ENCODE measurements at places on chromosomes 3 and 15. TPM values are rescaled to one million over a fixed set of nuclear protein-coding genes. Genes with fewer than 3 reads are reported as not detected.

Gene PRR20G
- total RNA-seq, result not detected

DNA sequence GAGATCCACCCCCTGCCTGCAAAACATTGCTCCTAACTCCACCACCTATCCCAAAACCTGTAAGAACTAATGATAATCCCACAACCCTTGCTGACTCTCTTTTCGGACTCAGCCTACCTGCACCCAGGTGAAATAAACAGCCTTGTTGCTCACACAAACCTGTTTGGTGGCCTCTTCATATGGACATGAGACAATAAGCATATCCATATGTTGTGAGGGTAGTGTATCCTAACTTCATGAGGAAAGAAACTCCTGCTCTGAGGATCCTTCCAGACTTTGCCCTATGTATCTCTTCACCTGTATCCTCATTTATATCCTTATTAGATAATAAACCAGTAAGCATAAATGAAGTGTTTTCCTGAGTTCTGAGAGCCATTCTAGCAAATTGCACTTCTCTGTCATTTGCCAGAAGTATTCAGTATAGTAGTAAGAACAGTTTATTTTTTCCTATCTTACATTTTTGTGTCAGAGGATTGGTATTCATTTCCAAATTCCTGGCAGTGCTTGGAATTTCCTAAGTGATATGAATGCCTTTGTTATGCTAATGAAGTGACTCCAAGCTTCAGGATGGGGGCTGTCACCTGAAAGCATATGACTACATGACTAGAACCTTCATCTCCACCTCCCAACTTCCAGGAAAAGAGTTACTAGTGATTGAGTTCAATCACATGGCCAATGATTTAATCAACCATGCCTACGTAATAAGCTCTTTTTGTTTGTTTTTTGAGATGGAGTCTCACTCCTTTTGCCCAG, 30.2 kb downstream of the TTBK2 start:
- no peak for DNase-seq

- DNase-seq, result no peak
Measured at GRCh38 chr15:58469432-58470353, 37.9 kb downstream of the LIPC start.

DNA sequence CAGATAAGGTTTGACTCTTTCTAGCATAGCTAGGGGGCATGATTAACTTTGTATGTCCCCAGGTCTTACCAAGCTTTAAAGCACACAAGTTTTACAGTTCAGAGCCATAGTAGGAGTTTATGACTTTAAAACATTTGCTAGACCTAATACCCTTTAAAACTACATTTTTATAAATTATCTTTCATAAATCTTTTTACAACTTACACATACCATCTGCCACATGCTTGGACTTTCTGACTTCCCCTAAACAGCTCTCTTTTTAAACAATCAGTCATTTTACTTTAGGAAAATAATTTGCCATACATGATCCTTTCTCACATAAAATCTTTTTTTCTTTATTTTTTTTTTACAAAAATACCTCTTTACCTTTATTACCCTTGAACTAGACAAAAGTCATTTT, 735.3 kb upstream of the CADM2 start:
- no peak for DNase-seq

DNA sequence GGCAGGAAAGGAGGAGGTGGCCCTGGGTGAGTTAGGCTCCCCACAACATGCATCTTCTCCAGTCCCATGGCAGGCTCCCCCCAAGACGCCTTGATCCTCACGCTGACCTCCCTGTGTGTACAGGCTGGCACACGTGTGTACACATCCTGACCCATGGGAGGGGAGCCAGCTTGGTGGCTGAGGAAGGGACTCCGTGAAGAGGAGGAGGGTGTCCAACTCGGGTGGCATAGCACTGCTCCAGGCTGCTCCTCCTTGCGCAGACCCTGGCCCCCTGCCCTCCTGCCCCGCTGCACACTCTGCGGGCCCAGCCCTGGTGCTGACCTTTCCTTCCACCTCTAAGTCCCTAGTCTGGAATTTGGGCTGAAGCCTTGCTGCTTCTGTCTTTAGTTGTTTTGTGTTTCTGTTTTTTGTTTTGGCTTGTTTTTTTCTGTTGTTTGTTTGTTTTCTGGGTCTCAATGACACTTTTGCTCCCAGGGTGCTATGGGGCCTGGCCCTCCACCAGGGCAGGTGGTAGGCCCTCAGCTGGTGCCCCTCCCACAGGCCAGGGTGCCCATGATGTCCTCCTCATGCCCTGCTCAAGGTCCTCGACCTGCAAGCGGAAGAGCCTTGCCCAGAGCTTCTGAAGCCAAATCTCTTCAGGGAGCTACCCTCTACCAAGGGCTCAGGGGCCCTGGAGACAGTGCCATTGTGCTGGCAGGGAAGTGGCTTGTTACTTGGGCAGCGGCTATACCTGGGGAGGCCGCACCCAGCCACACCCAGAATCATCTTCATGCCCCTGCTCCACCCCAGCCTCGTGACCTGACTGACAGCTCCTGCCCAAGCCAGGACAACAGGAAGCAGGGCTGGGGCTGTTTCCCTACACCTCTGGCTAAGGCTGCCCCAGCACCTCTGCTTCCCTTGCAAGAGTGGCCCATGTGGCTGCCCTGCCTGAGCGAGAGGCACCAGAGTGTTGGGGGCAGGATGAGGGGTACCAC, 5.1 kb downstream of the EPHB3 start:
- no peak for DNase-seq

DNA sequence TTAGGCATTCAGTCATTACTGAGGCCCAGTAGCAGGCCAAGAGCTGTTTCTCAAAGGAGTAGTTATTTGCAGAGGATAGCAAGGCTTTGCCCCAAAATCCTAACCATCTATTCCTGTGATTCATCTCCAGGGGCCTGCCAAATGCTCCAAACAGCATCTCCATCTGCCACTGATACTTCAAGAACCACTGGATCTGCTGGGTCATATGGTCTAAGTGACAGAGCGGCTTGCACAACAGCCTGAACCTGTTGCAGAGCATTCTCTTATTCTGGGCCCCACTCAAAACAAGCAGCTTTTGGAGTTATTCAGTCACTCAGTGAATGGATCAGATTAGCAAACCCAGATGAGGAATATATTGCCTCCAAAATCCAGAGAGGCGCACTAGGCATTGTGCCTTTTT, 68.8 kb upstream of the ALDH1A3 start:
- DNase-seq, result no peak

GRCh38 chr15:52440414-52440813, 88.3 kb downstream of the MYO5A start:
- DNase-seq, result no peak

DNA sequence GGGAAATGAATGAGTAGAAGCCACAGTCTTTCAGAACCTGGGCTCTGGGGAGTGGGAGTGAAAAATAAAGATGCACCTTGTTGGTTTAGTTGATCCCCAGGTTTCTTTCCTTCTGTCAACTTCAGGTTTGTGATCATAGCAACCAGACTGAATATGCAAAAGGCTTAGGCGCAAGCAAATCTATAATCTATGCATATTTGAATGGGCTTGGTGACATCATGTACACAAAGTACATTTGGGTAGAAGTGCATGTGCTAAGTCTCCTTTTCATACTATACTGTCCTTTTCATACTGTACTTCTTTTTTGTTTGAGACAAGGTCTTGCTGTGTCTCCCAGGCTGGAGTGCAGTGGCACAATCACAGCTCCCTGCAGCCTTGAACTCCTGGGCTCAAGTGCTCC, 132.4 kb upstream of the C2CD4B start:
- DNase-seq, result no peak

GRCh38 chr3:66413151-66413751, 87.6 kb downstream of the LRIG1 start:
- DNase-seq, result no peak

GRCh38 chr3:196177967-196178366, 33.2 kb downstream of the ZDHHC19 start:
- no peak for DNase-seq

DNA sequence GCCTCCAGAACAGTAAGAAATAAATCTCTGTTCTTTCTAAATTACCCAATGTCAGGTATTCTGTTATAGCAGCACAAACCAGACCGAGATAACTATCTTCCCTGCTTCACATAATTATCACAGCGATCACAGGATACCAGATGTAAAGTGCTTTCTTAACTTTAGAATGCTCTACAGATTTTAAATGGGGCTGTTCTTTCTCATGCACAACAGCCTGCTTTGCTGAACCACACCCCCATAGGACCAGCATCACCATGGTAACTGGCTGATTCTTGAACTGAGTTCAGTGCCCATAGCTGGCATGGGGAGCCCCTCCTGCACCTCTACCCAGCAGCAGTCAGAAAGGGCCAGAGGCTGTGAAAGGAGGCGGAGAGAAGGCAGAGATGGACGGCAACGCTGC, 7.8 kb downstream of the CD80 start:
- DNase-seq, result no peak

All from CD8-positive, alpha-beta T cell (primary cell).